ENCODE measurements at places on chromosomes 5 and 9.

GRCh38 chr5:138632900-138633489 lies 57.8 kb upstream of the HSPA9 start:
- H3K36me3 ChIP-seq: no peaks in the 10 kb centered on the region
- H3K4me3 ChIP-seq: no peak overlapping the region
- H3K27me3 ChIP-seq: no peaks in the 10 kb centered on the region
- H3K27ac ChIP-seq: no peak overlapping the region
- peak; percentile 80 for DNase-seq

DNA sequence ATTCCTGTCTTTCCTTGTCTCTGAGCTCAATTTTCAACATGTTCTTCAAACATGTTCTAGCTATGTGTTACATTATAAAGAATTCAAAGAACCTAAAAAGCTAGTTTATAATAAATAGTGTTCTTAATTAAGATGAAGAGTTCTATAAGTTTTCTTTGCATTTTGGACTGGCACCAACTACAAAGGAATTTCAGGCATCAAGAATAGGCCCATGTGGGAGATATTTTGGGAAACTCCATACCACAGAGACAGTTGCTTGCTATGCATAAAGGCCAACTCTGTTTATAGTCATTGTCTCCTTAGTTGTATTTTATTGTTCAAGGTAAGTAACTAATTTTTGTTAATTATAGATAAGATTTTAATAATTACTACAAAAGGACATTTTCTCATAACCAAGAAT lies 4.5 kb downstream of the SLF1 start:
- no peaks in the 10 kb centered on the region for H3K36me3 ChIP-seq
- no peak overlapping the region for H3K4me3 ChIP-seq
- H3K27ac ChIP-seq: no peak overlapping the region
- DNase-seq: no peak
- H3K4me1 ChIP-seq: peaks cover 11% of the 10 kb centered on the region

- peaks cover 19% of the 10 kb centered on the region for H3K4me1 ChIP-seq
- DNase-seq: no peak
- H3K36me3 ChIP-seq: no peaks in the 10 kb centered on the region
- H3K4me3 ChIP-seq: no peak overlapping the region
- H3K27ac ChIP-seq: no peak overlapping the region
These were observed 35.4 kb downstream of the PRLR start for GRCh38 chr5:35194635-35195471.

DNA sequence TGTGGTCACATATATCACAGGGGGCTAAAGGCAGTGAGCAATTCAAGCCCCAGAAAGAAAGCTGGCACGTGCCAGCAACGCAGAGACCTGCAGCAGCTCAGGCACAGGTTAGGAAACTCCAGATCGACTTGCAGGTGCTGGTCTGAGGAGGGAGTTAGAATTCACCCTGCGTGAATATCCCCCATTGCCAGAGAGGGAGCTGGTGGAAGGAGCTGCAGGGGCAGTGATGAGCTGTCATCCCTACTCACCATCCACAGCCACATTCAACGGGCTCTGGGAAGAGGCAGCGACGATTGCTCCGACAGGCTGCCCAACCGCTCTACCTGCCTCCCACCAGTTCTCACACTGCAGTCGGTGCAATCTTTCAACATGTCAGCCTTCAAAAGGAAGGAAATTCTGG lies 40.8 kb upstream of the CLK4 start:
- DNase-seq: no peak
- no peaks in the 10 kb centered on the region for H3K4me1 ChIP-seq
- H3K36me3 ChIP-seq: no peaks in the 10 kb centered on the region
- no peaks in the 10 kb centered on the region for H3K27me3 ChIP-seq
- no peak overlapping the region for H3K4me3 ChIP-seq

- H3K36me3 ChIP-seq: no peaks in the 10 kb centered on the region
- H3K27me3 ChIP-seq: no peaks in the 10 kb centered on the region
- H3K27ac ChIP-seq: no peak overlapping the region
- H3K4me1 ChIP-seq: peaks cover 27% of the 10 kb centered on the region
- DNase-seq: no peak
These were observed 51.9 kb upstream of the JAK2 start for GRCh38 chr9:4933177-4933576.

DNA sequence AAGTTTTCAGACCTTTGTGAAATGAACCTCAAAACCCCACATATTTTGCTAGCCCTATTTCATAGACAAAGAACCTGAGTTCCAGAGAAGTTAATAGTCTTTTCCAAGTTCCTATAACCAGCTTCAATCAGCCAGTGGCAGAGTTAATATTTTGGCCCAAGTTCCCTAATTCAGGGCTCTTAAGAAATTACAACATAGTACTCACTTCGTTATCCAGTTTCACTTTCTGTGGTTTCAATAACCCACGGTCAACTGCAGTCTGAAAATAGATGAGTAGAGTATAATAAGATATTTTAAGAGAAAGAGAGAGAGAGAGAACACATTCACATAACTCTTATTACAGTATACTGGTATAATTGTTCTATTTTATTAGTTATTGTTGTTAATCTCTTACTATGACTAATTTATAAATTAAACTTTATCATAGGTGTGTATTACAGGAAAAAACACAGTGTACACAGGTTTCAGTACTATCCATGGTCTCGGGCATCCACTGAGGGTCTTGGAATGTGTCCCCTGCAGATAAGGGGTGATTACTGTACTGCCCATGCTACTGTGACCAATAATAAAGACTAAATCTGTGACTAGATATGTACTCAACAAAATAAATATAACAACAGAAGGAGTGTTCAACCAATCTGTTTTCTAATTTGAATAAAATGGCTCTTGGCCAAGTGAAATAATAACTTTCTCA lies 9.3 kb upstream of the MYOT start:
- no peak for DNase-seq
- H3K4me1 ChIP-seq: peaks cover 11% of the 10 kb centered on the region
- H3K4me3 ChIP-seq: peak overlapping the region; percentile 22
- H3K27me3 ChIP-seq: no peaks in the 10 kb centered on the region

GRCh38 chr9:134661791-134662142 lies 20.2 kb downstream of the COL5A1 start:
- peak; percentile 93 for DNase-seq
- H3K36me3 ChIP-seq: no peaks in the 10 kb centered on the region
- H3K4me1 ChIP-seq: peaks cover 75% of the 10 kb centered on the region
- H3K27ac ChIP-seq: peak overlapping the region; percentile 91
- H3K27me3 ChIP-seq: no peaks in the 10 kb centered on the region

- no peaks in the 10 kb centered on the region for H3K4me1 ChIP-seq
- H3K27ac ChIP-seq: no peak overlapping the region
These were observed 881.1 kb upstream of the NUDT12 start for GRCh38 chr5:104443706-104444105.

DNA sequence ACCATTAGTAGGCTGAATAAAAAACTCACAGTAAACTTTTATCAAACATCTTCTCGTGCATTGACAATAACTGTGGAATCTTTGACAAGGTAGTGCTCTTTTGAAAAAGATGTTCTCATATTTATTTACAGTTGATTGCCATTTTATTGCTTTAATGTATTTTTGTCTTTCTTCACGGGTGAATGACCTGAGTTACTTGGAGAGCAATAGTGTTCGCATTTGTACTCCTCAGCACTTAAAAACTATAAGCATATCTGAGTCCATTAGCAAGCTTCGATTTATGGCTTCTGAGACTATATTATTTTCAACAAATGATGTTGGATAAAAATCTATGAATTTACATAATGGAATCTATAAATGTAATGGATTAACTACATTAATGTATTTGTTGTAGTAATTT lies 1012.3 kb downstream of the CDH9 start:
- H3K36me3 ChIP-seq: no peaks in the 10 kb centered on the region
- no peak overlapping the region for H3K27ac ChIP-seq
- H3K27me3 ChIP-seq: no peaks in the 10 kb centered on the region
- H3K4me1 ChIP-seq: no peaks in the 10 kb centered on the region
- H3K4me3 ChIP-seq: no peak overlapping the region
- no peak for DNase-seq

GRCh38 chr5:6543830-6544560 lies 88.8 kb downstream of the NSUN2 start:
- no peaks in the 10 kb centered on the region for H3K27me3 ChIP-seq
- peaks cover 80% of the 10 kb centered on the region for H3K4me1 ChIP-seq
- no peak for DNase-seq

GRCh38 chr5:15105799-15106393 lies 234.3 kb upstream of the ANKH start:
- no peak for DNase-seq
- no peaks in the 10 kb centered on the region for H3K4me1 ChIP-seq
- H3K27ac ChIP-seq: no peak overlapping the region
- no peak overlapping the region for H3K4me3 ChIP-seq
- no peaks in the 10 kb centered on the region for H3K27me3 ChIP-seq
- no peaks in the 10 kb centered on the region for H3K36me3 ChIP-seq

- DNase-seq: no peak
- H3K27ac ChIP-seq: no peak overlapping the region
- no peaks in the 10 kb centered on the region for H3K27me3 ChIP-seq
- H3K36me3 ChIP-seq: no peaks in the 10 kb centered on the region
- no peak overlapping the region for H3K4me3 ChIP-seq
These were observed 96.0 kb upstream of the OSMR start for GRCh38 chr5:38749861-38750260.

- no peaks in the 10 kb centered on the region for H3K27me3 ChIP-seq
- no peaks in the 10 kb centered on the region for H3K36me3 ChIP-seq
- H3K4me1 ChIP-seq: no peaks in the 10 kb centered on the region
- H3K27ac ChIP-seq: no peak overlapping the region
- DNase-seq: no peak
- H3K4me3 ChIP-seq: no peak overlapping the region
These were observed 102.3 kb downstream of the APBA1 start for GRCh38 chr9:69569738-69570451.

GRCh38 chr5:74107899-74108298 lies 481.9 kb downstream of the ARHGEF28 start:
- H3K27ac ChIP-seq: no peak overlapping the region
- no peaks in the 10 kb centered on the region for H3K36me3 ChIP-seq
- no peak overlapping the region for H3K4me3 ChIP-seq

DNA sequence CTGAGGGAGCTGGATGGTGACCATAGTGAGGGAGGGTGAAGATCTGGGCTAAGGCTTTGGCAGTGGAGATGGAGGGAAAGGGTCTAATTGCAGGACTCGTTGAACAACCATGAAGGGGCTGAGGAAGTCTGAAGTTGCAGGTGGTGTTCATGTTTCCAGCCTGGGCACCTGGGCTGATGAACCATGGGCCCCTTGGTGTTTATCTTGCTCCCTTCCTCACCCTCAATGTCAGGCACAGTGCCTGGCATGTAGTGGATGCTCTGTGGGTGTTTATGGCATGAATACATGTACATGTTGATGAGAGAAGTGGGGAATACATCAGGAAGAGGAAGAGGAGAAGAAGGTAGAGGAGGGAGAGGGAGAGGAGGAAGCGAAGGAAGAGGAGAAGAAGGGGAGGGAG lies 31.3 kb upstream of the COL15A1 start:
- no peak overlapping the region for H3K27ac ChIP-seq
- H3K27me3 ChIP-seq: no peaks in the 10 kb centered on the region
- DNase-seq: no peak
- H3K36me3 ChIP-seq: no peaks in the 10 kb centered on the region
- H3K4me1 ChIP-seq: peaks cover 29% of the 10 kb centered on the region

DNA sequence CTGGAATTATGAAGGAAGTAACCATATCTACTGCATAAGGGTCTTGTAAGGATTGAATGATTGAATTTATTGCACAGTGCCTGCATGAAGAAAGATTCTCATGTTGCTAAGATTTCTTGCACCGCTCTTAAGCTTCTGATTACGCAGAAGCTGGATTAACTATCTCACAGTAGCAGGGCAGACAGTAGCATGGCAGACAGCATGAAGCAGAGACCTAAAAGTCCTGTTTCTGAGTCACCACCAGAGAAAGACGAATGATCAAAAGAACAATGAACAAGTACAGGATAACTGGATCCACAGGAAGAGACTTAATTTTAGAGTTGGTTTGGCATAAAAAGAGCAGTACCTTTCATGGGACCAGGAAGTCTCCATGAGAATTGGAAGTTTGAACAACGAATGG lies 142.4 kb downstream of the MAPKAP1 start:
- no peaks in the 10 kb centered on the region for H3K27me3 ChIP-seq
- peaks cover 31% of the 10 kb centered on the region for H3K4me1 ChIP-seq
- H3K4me3 ChIP-seq: no peak overlapping the region
- H3K36me3 ChIP-seq: no peaks in the 10 kb centered on the region
- no peak overlapping the region for H3K27ac ChIP-seq

- H3K4me3 ChIP-seq: no peak overlapping the region
- no peaks in the 10 kb centered on the region for H3K36me3 ChIP-seq
- H3K27ac ChIP-seq: no peak overlapping the region
- H3K27me3 ChIP-seq: peaks cover 5% of the 10 kb centered on the region
These were observed 3.6 kb upstream of the RORB start for GRCh38 chr9:74493512-74493911.

- H3K36me3 ChIP-seq: no peaks in the 10 kb centered on the region
- no peaks in the 10 kb centered on the region for H3K27me3 ChIP-seq
- no peak for DNase-seq
- H3K4me3 ChIP-seq: no peak overlapping the region
- H3K27ac ChIP-seq: no peak overlapping the region
- H3K4me1 ChIP-seq: peaks cover 21% of the 10 kb centered on the region
These were observed 219.3 kb downstream of the TSSK1B start for GRCh38 chr5:113215401-113216060.

DNA sequence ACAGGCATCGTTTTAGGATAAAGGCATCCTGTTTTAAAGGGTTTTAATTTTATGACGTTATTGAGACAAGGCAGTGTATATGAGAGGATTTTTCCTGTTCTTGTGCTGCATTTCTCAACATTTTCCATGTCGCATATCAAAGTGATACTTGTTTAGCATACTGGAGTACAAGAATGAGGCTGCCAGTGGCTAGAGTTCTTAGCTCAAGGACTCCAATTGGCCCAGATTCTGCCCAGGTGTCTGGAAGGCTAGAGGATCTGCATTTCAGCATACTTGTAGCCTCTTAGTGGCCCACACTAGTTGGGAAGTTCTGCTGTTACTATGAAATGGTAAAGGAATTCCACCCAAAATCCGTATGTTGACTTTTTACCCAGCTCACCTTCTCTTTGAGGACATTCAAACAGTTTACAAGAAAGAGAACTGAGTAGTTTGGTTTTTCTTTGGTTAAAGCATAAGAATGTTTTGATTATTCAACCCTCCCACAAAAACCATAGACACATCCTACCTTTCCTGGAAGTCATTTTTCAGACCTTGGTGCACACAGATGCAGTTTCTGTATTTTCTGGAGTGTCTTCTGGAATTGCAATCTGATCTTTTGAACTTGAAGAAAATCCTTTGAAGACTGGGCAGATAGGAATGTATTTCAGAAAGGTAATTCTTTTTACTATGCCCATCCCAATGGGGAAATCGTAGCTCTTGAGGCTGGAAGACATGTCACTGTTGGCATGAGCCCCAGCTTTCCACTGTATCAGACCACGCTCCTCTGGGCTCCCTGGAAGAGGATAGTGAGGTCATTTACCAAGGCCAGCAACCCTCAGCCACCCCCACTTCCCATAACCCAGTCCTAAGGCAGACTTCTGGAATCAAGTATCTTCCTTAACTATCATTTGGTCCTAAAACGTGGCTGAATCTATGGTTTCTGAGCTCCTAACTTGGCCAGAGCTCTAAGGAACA lies 11.3 kb downstream of the SLC23A1 start:
- no peak overlapping the region for H3K27ac ChIP-seq
- H3K36me3 ChIP-seq: peaks cover 67% of the 10 kb centered on the region
- peak; percentile 38 for DNase-seq

- H3K27ac ChIP-seq: no peak overlapping the region
- no peaks in the 10 kb centered on the region for H3K4me1 ChIP-seq
- no peak for DNase-seq
- no peak overlapping the region for H3K4me3 ChIP-seq
- H3K27me3 ChIP-seq: no peaks in the 10 kb centered on the region
These were observed 23.0 kb upstream of the ZNF366 start for GRCh38 chr5:72530196-72530595.

Data from sigmoid colon (tissue), 7 donors.